K562 (cell line): ENCODE measurements at places on chromosomes 2 and 18. TPM values are rescaled to one million over a fixed set of nuclear protein-coding genes. Genes with fewer than 3 reads are reported as not detected.

The REG3A gene
- total RNA-seq = 0.31 TPM in 1 of 2 replicates, not detected in the other

The SPP2 gene
- total RNA-seq = not detected in 2 replicates

The POU3F3 gene
- not detected in 2 replicates for total RNA-seq

GRCh38 chr2:217398860-217399259, 539.0 kb upstream of the TNP1 start:
- no peak overlapping the region for H3K4me3 ChIP-seq
- H3K36me3 ChIP-seq = no peaks in the 10 kb centered on the region
- no peak for DNase-seq

- no peak for DNase-seq
- H3K4me1 ChIP-seq = peaks cover 11% of the 10 kb centered on the region
- no peaks in the 10 kb centered on the region for H3K36me3 ChIP-seq
- H3K27ac ChIP-seq = no peak overlapping the region
These were observed 6.1 kb upstream of the ATG16L1 start for GRCh38 chr2:233245406-233245805.

- no peak for DNase-seq
- no peak overlapping the region for H3K4me3 ChIP-seq
- H3K4me1 ChIP-seq = no peaks in the 10 kb centered on the region
- peaks cover 31% of the 10 kb centered on the region for H3K27me3 ChIP-seq
These were observed 47.0 kb upstream of the CABLES1 start for GRCh38 chr18:23088310-23088709.
